ENCODE measurements at places on chromosomes 7 and 10.

GRCh38 chr7:27714831-27715444, 25.0 kb upstream of the TAX1BP1 start:
- DNase-seq, result no peak

DNA sequence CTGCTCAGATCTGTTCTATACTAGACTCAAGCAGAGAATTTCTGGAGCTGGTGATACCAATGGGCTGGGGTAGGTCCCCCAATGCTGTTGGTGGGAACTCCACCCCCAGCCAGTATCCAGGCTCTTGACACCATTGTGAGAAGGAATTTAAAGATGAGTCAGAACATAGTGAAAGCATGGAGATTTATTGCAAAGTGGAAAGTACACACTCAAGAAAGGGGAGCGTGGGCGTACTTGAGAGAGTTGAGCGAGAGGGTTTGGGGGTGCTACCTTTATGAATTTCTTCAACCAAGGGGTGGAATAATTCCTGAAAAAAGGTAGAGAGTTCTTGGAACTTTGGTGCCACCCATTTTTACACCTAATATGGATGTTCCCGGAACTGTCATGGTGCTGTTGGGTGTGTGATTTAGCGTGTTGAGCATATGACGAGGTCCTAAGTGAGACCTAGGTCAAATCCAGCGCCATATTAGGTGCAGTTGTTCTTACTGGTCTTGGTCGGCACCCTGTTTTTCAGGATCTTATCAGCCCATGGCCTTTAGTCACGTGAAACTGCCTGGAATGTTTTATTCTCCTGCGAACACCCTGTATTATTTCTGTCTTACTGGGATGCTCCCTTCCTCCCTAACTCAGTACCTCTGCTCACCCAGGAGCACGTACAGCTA, 122.0 kb upstream of the AHR start:
- DNase-seq, result no peak

DNA sequence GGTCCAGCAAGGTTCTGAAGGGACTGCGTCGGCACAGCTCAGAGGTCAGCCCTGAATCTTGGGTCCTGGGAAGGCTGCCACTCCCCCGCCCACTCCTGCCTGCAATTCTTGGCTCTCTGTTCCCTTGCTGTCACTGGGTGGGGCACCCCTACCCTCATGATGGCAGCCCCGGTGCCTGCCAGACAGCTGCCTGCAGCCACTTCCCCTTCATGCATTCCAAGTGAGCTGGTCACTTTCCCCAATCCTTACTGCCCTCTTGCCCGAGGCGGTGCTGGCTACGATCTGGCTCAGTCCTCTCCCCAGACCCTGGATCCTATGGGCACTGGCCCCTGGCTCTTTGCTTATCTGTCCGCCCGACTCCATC, 14.2 kb downstream of the MYL10 start:
- no peak for DNase-seq

DNA sequence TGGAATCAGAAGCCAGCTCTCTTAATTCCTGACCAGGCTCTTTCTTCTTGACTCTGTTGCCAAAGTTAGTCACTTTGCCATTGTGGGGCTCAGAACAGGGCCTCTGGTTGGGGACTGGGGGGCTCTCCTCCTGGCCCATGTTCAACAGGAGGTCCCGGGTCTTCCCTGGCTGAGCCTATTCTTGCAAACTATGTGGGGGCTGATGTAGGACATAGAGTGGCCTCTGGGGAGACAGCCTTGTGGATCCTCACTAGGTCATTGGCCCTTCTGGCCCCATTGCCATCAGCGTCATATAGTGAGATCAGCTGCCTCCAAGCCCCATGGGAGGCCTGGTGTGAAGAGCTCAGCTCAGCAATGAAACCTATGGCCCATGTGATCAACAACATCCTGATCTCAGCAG, 77.6 kb upstream of the LEP start:
- DNase-seq, result no peak

DNA sequence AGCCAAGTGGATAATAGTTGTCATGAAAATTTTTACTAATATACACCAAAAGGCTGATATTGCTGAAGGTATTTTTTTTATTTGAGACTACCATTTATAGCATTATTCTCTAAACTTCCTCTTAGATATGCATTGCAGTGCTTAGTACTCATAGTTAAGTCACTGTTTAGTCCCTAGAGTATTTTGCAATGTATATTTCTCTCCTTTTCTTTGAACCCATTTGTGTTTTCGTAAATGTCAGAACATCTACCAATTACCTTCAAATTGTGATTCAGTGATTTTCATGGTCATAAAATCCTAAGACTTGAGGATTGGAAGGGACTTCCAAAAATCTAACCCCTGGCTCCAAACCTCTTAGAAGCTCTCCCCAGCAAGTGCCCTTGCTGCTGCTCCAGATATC, 21.5 kb upstream of the CYP26C1 start:
- DNase-seq, result no peak

DNA sequence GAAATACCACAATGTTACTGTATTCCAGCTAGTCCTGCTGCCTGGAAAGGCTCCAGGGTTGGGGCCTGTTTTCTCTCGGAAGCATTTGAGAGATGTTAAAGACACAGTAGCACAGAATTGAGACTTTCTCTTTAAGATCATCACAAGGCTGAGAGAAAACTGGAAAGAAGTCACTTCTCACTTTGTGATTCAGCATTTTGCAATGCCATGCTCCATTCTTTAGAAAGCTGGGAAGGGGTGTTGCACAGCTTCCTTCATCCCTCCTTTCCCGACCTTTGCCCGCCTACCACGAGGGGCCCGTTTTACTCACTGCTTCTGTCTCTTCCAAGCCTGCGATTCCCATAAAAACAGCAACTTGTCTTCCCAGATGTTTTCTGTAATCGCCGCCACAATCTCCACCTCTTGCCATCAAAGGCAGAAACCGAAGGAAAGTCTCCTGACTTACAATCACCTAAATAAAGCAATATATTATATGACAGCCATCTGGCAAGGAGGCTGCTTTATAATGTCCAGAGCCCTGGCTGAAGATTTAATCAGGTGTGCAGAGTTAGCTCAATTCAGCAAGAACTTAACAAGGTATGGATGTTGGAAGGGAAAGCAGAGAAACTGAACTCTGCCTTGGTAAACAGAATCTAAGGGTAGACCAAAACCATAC, 18.9 kb downstream of the NOD1 start:
- DNase-seq, result no peak

DNA sequence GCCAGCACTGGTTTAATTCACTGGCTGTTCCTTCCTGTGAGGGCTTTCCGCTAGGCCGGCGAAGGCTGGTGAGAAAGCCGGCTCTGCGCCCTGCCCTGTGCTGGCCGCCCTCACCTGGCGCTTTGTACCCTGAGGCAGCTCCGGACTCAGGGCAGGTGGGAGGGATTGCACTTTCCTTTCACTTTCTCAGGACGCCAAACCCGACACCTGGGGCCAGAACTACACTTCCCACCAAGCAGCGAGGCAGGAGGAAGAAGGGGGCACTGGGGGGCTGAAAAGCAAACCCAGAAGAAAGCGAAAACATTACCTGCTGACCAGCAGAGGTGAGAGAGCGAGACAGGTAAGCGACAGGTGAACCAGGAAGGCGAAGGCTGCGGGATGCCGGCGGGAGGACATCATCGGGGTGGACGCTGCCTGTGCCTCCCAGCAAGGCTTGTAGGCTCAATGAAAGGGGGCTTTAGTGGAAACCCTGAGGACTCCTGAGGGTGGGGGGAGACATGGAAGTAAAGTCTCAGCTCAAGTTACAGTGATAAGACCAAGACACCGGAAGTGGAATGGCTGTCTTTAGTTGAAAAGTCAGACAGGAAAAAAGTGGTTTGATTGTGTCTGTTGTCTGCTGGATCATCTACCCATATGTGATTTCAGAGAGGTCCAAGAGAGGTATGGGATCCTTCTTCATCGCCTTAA, at the start of gene RAB19:
Gene RAB19 (plus strand): TSS at position 181 of the 687 bp plus-strand sequence. CDS start 3,589 bp downstream, outside the sequence.
- peak; percentile 61 for DNase-seq

- no peak for DNase-seq
Observed at GRCh38 chr7:91243591-91244301, 20.5 kb upstream of the FZD1 start.

DNA sequence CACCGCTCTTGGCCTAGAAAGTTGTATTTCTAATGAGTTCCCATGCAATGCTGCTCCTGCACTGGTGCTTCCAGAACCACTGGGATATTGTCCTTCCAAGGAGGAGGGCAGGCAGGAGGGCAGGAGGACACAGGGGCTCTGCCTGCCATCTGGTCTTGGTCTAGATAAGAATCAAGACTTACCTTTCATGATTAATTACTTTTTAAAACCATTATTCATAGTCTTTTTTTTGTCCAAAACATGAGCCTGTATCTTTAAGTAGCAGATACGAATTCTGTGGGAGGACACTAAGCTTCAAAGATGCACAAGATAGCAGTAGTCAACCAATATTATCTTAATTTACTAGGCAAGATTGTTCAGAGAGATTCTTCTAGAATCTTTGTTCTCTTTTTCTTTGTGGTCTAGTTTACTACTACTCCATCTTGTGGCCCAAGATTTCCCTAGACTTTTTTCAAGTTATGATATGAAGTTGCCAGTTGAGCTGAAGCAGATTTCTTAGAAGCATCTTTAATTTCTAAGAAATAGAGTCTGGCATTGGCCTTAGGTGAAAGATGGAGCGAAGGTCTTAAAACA, 57.6 kb downstream of the RBM33 start:
- DNase-seq, result no peak

DNA sequence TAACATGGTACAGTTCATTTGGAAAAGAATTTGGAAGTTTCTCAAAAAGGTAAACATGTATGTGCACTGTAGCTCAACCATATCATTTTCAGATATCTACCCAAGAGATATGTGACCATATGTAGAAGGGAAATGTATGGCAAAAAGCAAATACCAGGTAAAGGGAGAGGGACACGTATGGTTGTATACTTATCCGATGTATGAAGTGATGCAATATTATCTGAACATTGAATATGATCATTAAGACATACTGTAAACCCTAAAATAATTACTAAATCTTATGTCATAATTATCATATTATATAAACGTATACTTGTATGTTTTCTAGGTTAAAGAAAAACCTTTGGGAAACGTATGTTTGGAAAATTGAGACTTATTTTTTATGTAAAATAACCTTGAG, 367.5 kb upstream of the KCND2 start:
- DNase-seq, result no peak

DNA sequence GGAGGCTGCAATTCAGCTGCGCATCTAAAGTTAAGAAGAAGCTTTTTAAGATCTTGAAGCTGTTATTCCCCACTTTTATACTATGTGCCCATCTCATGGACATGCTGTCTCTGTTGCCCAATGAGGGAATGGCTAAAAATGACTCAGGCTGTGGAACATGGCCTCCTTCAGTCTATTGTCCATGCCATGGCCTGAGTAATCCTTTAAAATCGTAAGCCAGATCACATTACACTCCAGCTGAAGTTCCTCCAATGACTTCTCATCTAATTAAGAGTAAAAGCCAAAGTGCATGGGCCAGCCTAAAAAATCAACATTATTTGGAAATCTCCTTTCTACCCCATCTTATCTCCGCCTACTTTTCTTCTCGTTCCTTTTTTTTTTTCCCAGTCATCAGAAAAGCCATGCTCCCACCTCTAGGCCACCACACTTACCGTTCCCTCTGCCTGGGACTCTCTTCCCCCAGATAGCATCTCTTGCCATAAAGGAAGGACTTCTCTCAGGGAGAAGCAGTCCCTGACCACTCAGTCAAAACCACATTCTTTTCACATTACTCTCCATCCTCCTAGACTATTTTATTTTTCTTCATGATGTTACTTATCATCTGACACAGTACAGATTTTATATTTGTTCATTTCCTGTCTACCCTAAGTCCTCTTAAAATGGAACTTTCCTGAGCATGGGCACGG, 337.4 kb downstream of the PRPF18 start:
- DNase-seq, result no peak

DNA sequence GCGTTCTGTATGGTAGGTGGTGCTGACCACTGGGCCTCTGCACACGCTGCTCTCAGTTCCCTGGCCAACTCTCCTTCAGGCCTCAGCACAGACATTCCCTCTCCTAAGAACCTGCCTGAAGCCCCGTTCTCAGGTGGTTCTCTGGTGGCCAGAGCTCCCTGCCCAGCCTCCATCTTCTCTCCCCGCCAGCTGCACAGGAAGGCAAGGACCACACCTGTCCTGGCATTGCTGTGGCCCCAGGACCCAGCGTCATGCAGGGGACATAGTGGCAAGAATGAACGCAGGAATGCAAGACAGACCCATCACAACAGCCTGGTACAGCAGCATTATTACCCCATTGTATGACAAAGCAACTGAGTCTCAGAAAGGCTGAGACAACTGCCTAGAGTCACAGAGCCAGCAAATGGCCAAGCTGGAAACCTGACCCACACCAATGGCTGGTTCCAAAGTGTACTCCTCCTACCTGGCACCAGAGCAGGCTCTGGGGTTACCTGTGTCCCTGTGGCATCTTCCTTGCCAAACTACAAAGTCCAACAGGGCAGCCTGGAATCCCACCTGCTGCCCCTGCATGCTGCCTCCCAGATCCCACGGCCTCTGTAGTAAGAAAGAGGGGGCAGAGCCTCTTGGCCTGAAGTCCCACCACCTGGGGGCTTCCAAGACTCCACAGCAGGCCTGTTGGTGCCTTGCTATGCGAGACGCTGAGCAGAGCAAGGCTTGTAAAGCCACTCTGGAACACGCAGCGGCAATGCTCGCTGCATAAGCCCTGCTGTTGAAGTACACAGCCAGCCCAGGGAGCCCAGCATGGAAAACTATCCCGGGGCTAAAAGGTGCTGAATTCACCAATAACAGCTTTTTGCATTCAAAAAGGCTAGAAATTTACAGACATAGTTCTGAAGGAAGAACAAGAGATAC, 73.3 kb downstream of the CHST15 start:
- DNase-seq, result no peak

DNA sequence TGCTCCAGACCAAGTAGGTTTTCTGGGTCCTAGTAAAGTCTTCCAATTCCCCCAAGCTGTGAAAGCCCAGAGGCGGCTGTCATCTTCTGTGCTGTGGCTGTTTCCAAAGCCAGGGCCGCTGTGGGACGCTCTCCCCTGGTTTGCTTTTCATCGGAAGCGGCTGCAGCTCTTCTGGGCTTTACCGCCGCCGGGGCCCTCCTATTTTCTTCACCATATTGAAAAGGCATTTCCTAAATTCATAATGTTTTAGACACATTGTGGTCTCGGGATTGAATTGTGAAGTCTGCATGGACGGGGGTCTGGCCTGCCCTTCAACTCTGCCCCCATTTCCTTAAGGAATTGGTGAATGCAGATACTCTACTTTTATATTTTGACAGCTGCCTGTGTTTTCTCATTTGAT, 551.4 kb upstream of the MGMT start:
- no peak for DNase-seq

GRCh38 chr10:23870651-23871610, 338.0 kb upstream of the KIAA1217 start:
- DNase-seq, result no peak

DNA sequence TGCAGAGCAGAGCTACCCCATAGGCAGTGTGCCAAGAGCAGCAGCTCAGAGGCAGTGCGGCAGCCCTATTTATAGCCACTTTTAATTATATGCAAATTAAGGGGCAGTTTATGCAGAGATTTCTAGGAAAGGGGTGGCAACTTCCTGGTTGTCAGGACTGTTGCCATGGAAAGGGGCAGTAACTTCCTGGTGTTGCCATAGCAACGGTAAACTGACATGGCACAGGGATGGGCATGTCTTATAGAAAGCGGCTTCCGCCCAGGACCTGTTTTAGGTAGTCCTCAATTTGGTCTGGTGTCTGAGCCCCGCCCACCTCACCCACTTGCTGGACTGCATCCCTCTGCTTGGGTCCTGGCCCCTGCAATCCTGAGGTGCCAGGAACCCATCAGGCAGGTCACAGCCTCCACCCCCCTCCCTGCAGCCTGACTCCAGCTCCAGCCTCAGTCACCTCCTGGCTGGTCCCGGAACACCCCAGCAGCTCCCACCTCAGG, 115.8 kb downstream of the TMEM130 start:
- no peak for DNase-seq

- DNase-seq, result no peak
Observed at GRCh38 chr10:63247771-63248170, 114.6 kb downstream of the NRBF2 start.

- no peak for DNase-seq
Observed at GRCh38 chr10:30554440-30554825, 75.1 kb downstream of the LYZL2 start.

Measured in B cell (primary cell).